Panc1 (cell line): ENCODE measurements at places on chromosomes 5 and 9. TPM values are rescaled to one million over a fixed set of nuclear protein-coding genes. Genes with fewer than 3 reads are reported as not detected.

Gene SPINK6
- not detected for total RNA-seq

Gene MEF2C
- 9.9 TPM for total RNA-seq

Gene RANBP3L
- 0.28 TPM for total RNA-seq

Gene WHRN
- total RNA-seq = 18.0 TPM

Gene GABRA6
- total RNA-seq = not detected

Gene ABCA1
- 2.6 TPM for total RNA-seq

Gene MRNIP
- total RNA-seq = 33.0 TPM

Gene OTP
- total RNA-seq = 0.05 TPM

DNA sequence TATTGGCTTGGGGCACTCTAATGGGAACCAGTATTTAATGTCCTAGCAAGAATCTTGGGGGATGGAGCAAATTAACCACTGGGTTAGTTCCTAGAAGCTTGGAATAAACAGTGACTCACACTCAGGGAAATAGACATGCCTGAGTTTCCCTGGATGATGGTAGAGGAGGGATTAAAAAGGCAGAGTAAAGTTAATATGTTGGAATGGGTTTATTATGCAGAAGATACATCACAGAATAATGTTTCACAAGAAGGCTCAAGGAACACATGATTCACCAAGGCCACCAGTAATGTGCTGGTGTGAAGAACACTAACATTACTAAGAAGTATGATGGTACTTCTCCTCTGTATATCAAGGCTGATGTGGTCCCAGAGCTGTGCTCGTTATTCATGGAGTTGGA, 752.9 kb upstream of the SEMA6A start:
- DNase-seq = no peak

- no peak for DNase-seq
These were observed 111.0 kb downstream of the CD180 start for GRCh38 chr5:67085616-67086015.

DNA sequence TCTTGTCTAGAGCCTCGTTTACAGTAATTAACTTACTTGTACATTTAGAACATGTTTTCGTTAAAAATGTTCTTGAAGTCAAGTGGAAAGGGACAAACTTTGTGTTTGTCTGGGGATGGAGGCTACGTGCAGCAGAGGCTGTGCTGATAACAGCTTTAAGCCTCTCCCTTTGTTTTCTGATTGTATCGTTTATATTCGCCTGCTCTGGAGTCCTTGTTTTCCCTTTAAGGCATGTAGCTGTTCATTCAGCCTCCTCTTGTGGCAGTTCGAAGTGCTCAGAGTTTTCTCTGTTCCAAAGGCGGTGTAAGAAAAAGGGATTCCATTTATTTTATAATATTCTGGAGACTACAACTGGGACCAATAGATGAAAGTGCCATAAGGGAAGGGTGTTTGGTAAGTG, 1.9 kb downstream of the SLC36A1 start:
- DNase-seq = no peak

GRCh38 chr9:95463148-95464060, 53.4 kb downstream of the PTCH1 start:
- DNase-seq = no peak

DNA sequence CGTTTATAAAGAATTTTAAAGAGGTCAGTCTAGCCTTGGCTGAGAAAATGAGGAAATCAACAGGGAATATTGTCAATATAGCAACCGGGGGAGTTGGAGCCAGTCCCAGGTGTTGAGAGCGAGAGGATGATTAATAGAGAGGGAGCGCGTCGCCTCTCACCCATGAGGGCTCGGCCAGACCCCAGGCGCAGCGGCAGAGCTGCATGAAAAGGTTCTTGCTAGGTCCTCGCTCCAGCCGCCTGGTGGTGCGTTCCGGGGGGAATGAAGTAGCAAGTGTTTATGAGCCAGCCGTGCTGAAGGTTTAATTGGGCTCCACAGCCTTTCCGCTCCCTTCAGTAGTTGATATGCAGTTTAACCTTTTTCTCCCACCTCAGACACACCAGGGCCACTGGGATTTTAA, 167.3 kb upstream of the IRX1 start:
- no peak for DNase-seq

DNA sequence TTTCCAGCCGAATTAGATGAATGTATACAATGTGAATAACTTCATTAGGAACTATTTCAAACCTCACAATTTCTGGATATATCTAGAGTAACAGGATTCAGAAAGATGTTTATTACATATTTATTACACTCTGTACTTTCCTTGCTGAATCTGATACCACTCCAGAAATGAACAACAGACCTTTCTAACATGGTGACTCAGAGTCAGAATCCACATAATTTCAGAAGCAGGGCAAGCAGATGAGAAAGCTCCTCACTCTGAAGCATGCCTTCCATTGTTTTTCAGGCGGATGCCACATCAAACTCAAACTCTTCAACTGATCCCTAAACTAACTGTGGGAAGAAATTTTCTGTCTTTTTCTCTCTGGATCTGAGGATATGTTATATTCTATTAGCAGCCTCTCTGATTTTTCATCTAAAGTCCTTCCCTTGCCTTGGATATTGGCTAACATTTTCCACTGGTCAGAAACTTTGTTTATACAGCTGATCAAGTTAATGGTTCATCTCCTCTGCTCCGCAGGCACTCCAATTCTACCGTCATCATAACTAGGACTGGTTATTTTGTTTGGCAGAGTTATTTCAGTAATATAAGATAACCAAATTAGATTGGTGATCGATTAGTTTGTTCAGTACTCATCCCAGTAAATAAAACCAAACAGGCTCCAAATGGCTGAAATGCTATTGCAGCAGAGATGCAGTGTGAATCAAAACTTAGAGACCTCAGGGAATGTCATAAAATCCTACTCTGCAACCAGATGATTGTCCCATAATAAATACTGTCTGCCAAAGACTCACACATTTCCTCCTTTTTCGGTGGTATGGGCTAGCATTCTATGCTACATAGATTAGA, 556.0 kb downstream of the EBF1 start:
- DNase-seq = no peak

- DNase-seq = no peak
These were observed 7.6 kb upstream of the GRPEL2 start for GRCh38 chr5:149337736-149338135.

GRCh38 chr9:10009401-10009800, 603.4 kb downstream of the PTPRD start:
- DNase-seq = no peak

DNA sequence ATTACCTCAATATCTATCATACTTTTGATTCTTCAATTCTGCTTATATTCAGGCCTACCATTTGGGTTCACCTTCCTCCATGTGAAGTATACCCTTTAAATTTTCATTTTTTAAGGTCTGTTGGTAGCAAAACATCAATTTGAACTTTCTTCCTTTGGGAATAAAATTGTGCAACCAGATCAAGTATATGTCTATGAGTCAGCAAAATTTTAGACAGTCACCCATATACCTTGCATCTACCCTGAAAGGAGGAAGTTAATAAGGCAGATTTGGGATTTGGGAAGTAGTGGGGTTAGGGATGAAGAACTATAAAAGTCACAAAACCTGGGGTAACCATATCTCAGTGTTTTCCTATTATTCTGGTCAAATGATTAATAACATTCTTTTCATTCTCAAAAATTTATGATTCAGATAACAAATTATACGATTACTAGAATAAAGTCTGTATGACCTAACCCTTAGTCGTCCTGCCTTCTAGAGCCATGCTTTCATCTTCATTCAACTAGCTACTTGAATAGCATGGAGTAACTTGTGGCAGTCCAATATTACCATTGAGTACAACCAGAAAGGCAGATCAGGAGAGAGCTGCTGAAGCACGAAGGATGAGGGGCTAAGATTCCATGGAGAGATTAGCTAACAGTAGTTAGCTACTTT, 2.8 kb upstream of the IL33 start:
- no peak for DNase-seq

- no peak for DNase-seq
These were observed 241.8 kb upstream of the IRX2 start for GRCh38 chr5:2993301-2993700.

DNA sequence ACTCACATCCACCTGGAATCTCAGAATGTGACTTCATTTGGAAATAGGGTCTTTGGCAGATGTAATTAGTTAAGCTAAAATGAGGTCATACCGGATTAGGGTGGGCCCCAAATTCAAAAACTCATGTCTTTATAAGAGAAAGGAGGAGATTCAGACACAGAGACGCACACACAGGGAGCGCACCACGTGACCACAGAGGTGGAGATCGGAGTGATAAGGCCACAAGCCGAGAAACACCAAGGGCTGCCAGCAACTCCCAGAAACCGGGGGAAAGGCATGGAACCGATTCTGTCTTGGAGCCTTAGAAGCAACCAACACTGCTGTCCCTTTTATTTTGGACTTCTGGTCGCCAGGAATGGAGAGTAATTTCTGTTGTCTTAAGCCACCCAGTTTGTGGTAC, 31.8 kb upstream of the LMX1B start:
- no peak for DNase-seq

- no peak for DNase-seq
These were observed 52.8 kb downstream of the CTNND2 start for GRCh38 chr5:11851416-11851815.

DNA sequence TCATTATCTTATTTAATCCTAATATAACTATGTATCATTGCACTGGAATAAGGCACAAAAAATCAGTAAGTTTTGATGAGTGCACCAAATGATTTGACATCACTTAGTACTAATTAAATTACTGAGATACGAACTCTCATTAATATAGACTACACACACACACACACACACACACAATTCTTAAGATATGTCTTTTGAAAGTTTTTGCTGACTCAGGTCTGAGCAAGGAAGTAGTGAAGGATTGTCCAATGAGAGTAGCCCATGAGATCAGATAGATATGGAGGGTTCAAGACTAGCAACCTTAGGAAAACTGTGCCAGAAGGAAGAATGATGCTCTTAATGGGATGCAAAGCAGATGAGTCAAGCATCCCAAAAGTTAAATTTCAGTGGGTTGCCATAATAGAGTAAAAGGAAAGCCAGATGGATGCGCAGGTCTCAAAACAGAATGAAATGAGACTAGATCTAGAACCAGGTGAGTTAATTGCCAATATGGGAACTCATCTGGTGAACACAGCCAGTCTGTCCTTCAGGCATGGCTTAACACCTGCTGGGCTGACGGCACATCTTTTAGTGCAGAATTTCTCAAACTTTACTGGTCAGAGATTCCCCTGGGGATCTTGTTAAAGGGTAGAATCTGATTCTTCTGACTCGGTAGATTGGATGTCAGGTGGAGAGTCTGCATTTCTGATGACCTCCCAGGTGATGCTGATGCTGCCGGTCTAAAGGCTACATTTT, 197.0 kb upstream of the NR4A3 start:
- DNase-seq = no peak

GRCh38 chr5:12902611-12903010, 998.4 kb upstream of the CTNND2 start:
- DNase-seq = no peak

DNA sequence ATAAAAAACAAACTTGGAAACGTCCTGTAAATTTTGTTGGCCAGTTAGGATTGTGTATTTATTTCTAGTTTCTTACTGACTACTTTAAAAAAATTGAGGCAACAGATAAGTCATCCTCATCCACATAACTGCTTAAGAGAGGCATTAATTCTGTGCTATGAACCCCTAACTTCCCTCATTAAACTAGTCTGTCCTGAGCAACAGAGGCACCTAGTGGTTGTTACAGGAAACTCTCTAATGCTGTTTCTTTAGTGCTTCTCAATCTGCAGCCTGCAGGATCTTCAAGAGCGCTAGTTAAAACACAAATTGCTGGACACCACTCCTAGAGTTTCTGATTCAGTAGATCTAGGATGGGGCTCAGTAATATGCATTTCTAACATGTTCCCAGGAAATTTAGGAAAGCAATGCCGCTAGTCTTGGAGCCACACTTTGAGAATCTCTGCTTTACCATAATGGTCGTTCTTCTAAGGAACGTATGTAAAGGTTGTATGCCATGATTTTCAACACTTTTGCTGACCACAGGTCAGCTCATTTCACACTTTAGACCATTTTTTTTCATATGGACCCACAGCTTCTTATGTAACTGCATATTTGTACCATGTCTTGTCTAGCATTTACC, 410.1 kb upstream of the SMARCA2 start:
- DNase-seq = peak; percentile 8

GRCh38 chr9:125634040-125634717, 72.8 kb downstream of the MAPKAP1 start:
- DNase-seq = no peak

DNA sequence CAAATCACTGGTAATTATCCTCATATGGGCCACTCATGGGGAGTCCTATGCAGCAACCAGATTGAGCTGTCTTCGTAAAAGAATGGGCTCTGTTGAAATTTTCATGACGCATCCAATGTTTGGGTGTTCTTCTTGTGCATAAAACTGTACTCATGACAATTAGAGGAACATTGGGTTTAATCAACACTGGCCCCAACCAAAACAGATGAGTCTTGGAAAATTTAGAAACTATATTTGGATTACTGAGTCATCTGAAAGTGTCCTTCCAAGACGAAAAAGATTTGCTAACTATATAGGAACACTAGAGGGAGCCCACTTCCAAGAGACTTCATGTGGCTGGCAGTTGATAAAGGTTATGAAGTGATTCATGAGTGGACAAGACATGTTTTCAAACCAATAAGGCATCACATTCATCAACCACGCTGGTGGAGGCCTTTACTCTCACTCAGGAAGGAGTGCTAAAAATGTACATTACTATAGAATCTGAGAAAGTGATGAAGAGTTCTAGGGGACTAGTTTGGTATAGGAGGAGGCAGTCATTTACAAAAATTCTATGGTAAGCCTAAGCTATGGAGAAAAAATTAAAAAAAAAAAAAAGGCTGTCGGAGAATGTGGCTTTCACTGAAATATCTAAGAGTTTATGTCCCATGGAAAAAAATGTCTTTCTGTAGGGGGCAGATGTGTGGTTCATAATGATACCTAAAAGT, 313.5 kb downstream of the PRDM9 start:
- DNase-seq = no peak

- no peak for DNase-seq
These were observed 30.2 kb downstream of the SNX18 start for GRCh38 chr5:54547711-54548250.

DNA sequence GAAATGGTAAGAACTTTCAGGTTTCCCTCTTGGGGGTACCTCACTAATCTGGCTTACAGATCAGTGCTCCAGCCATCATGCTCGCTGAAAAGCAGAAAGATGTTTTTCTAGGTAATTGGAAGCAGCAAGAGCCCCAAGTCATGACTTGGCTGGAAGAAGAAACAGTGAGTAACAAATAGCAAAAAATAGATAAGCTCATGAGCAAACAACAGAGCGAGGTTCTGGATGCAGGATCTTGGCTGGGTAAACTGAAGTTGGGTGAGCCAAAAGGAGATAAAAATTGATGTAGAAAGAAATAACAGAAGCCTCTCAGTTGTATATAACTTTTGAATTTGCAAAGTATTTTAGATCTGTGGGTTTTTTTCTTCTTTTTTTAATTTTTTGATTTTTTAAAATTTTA, 110.1 kb downstream of the INSYN2B start:
- DNase-seq = no peak

GRCh38 chr9:84146893-84147710, 166.5 kb downstream of the RMI1 start:
- no peak for DNase-seq

- DNase-seq = peak; percentile 86
These were observed 96.5 kb upstream of the ADRA1B start for GRCh38 chr5:159819591-159820411.
